Activated naive CD4-positive, alpha-beta T cell (primary cell): ENCODE measurements at places on chromosomes 12 and 14.

GRCh38 chr14:104806625-104807465 is 5.9 kb downstream of the ZBTB42 start:
- DNase-seq, result no peak

- DNase-seq, result no peak
These were observed 5.9 kb downstream of the SERPINA6 start for GRCh38 chr14:94317259-94317658.

DNA sequence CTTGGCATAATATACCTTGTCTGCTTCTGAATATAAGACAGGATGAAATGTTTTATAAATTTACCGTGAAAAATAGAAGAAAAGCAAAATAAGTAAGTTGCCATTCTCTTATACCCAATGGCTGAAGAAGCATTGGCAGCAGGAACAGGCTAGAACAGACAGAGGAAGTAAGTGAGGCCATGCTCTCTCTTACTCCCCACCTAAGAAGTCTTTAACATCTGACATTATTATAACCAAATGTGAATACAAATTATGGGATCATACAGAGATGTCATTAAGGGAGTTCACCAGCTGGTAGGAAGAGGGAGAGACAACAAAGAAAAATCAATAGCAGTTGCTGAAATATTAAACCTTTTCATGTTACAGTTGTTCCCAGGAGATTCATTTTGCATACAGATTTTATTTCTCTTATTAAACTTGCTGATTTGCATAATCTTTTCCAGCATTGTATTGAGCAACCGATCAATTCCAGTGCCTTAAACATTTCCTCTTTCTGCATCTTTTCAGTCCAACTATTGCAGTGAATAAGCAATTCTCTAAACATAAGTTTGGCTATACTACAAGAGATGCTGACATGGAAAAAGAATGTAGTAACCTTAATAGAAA is 270.6 kb downstream of the SLC6A15 start:
- DNase-seq, result no peak

DNA sequence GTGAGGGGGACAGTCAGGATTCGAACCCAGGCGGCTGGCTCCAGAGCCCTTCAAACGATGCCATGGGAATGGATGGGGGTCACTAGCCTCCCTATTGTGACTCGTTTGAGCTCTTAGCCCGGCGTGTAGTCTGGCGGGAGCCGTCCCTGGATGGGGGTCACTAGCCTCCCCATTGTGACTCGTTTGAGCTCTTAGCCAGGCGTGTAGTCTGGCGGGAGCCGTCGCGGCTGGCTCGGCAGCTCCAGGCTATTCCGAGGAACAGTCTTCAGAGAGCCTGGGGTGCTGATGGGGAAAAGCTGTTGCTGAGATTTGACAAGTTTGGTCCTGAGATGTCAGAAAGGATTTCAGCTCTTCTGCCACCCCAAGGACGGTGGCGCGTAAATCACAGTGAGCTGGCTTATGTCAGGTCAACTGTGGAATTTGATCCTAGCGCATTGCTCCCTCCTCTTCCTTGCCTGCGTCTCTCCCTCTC is 58.3 kb downstream of the CALM1 start:
- no peak for DNase-seq

DNA sequence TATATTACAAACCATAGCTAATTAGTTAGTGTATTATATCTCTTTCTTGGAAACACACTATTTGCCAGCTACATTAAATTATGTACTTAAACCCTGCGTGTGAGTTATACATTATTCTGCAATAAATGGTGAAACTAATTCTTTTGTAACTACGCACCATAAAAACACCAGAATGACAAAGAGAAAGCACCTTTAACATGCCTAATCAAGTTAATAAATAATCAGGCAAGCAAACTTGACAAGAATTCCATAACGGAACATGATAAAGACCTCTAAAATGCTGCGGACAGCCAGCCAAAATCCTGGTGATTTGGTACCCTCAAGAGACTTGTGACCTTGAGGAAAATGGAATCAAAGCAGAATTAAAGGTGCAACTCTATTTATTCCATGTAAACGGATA is 375.3 kb upstream of the KITLG start:
- no peak for DNase-seq

GRCh38 chr12:124441443-124442194 is 125.8 kb downstream of the NCOR2 start:
- no peak for DNase-seq

DNA sequence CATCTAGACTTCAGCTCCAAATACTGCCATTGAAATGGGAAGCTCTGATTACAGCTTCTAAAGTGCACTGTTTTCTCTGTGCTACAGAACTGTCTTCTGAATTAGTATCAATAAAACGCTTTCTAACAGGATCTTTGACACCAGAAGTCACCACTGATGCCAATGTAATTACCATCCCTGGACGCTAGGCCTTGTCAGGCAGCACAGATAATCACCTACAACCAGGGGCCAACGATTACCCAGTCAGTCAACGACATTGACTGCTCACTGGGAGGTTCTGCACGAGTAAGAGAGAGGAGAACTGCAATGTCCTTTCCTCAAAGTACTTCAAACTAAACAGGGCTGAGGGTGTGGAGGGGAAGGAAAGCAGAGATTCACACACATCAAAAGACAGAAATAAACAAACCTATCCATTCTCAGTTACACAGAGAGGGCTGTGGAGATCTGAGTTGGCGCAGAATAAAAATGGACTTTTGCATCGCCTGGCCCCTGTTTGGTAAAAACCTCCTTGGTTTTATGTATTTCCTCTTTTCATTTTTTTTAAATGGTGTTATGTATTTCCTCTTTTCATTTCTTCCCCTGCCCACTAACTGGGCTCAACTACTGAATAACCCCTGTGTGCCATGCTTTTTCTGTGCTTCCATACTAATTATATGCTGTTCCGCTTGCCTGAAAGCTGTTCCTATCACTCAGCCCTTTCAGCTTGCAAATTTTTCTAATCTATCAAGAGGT is 492.2 kb downstream of the APAF1 start:
- DNase-seq, result no peak

- no peak for DNase-seq
These were observed 65.5 kb upstream of the RFX4 start for GRCh38 chr12:106517314-106517713.

- no peak for DNase-seq
These were observed 54.2 kb downstream of the TGFB3 start for GRCh38 chr14:75927564-75928087.

GRCh38 chr14:56461276-56462275 is 118.0 kb upstream of the TMEM260 start:
- no peak for DNase-seq

- no peak for DNase-seq
These were observed 221.0 kb downstream of the PTPRO start for GRCh38 chr12:15543347-15543746.

DNA sequence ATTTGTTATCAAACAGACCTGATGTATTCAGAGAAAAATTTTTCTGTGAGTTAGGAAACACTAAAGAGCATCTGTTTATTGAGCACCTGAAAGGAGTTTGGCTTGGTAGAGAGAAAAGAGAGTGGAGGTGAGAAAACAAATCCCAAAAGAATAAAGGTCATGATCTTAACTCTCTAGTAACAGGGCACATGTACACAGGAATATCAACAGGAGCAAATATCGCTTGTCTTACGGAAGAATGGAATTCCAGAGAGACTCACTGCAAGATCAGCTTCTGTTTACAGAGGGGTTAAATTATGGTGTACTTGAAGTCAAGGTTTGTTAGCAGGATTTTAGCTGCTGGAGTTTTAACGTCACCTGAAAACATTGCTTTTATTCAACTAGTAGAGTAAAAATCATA is 78.8 kb downstream of the SPPL3 start:
- DNase-seq, result no peak

- DNase-seq, result no peak
These were observed 2.3 kb downstream of the KRT78 start for GRCh38 chr12:52846356-52846970.

GRCh38 chr12:57341275-57341990 is 89.4 kb downstream of the R3HDM2 start:
- no peak for DNase-seq

DNA sequence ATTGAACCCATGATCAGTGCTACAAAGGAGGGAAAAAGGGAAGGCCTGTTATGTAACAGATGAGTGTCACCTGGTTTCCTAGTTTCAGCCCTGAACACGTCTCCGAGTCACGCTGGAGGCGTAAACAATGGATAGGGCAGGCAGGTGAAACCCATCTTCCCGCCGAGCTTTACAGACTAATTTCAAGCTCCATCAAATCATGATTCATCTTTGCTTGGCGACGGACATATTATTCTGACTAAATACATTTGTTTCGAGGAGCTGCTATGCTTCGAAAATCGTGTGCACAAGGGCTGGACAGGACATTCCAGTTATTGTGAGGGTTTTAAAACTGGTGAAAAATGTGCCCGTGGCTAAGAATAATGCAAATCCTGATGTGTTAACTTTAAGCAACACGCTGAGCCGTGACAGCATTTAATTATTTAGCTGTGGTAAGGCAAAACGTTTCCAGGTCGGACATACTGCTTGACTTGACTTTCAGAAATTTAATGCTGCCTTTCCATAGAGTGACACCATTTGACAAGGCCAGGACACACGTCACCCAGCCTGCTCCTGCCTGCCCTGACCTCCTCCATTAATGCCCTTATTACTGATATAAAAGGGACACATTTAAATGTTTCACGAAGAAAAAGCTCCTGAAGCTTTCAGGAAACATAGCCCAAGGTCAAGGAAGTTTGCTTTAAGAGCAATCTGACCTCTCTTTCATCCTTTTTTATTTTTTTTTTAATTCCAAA is 1203.5 kb upstream of the TMEM132C start:
- no peak for DNase-seq

DNA sequence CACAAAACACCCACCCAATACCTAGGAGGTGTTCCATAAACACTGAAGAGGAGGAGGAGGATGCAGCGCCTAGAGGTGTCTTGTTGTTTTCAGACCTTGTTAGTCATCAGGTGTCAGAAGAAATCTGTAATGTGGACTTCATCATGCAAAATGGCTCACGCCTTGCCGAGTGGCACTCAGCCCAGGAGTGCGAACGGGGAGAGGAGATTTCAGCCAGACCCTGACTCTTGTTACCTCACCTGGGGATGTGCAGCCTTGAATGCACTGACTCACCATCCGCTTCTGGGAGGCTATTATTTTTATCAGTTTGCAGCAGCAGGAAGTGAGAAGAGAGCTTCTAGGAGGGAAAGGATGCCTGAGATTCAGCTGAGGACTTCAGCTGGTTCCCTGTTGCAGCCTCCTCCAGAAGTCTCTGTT is 48.2 kb upstream of the PLXNC1 start:
- no peak for DNase-seq

GRCh38 chr12:69278814-69279782 is 39.7 kb downstream of the CPSF6 start:
- no peak for DNase-seq

DNA sequence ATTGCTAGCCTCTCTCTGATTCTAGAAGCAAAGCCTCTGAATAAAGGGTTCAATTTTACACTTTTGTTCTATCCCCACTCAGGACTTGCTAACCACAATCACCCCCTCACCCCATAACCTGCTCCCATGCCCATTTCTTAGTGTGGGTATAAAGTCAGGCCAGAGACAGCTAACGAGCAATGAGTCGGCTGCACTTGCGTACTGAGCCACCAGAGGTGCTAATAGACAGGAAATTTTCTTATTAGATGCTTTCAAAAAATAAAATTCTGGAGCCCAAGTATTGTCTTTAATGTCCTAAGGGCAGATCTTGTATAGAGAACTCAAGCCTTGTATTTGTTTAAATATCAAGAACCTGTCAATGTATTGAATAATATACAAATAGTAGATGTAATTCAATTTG is 256.9 kb downstream of the SYT1 start:
- no peak for DNase-seq

DNA sequence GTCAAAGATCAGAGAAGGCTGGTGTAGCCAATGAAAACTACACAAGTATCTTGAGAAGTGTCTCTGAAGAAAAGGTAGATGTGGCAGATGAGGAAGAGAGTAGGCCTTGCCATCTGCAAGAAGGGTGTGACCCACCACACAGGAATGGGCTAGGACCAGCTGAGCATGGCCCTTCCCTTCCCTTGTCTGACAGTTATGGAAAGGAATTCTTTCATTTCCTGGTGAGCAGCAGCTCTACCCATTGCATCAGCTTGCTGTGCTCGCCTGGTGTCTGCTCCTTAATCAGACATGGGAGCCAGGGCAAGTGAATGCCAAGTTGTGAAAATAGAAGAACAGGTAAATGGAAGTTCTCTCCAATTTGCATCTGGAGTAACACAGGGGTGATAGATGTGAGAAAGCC is 145.2 kb upstream of the KRR1 start:
- DNase-seq, result no peak

- no peak for DNase-seq
These were observed 109.3 kb downstream of the PTPRQ start for GRCh38 chr12:80553316-80553715.

GRCh38 chr12:48750769-48751356 is 34.4 kb upstream of the CCNT1 start:
- no peak for DNase-seq

DNA sequence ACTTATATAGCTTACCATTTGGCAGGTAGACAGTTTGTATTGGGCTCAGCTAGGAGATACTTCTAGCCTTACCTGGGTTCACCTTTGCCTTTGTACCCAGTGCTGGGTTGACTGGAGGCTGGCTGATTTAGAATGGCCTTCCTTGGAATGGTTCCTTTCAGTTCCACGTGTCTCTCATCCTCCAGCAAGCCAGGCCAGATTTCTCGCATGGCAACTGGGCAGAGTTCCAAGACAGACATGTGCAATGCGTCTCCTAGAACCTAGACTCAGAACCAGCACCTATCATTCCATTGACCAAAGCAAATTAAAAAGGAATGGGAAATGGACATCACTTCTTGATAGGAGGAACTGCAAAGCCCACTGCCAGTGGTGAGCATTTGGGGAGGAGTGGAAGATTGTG is 79.1 kb upstream of the BDKRB2 start:
- no peak for DNase-seq

DNA sequence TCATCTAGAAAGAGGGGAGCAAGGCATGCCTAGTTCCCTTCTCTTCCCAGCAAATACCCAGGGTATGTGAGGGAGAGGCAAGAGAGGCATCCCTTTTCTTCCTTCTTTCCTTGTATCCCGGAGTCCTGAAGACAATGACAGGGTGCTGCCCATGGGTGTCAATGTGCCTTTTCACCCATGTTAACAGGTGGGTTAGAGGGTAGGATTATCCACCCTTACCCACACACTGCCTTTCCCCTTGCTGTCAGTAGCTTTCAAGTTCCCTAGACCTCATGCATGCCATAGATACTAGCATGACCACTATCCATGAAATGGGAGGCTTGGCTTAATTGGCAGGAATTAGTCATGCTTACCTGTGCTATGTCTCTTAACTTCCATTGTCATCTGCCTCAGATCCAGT is 36.3 kb upstream of the PCNX1 start:
- DNase-seq, result no peak
